ENCODE measurements at places on chromosomes 2 and 18.

DNA sequence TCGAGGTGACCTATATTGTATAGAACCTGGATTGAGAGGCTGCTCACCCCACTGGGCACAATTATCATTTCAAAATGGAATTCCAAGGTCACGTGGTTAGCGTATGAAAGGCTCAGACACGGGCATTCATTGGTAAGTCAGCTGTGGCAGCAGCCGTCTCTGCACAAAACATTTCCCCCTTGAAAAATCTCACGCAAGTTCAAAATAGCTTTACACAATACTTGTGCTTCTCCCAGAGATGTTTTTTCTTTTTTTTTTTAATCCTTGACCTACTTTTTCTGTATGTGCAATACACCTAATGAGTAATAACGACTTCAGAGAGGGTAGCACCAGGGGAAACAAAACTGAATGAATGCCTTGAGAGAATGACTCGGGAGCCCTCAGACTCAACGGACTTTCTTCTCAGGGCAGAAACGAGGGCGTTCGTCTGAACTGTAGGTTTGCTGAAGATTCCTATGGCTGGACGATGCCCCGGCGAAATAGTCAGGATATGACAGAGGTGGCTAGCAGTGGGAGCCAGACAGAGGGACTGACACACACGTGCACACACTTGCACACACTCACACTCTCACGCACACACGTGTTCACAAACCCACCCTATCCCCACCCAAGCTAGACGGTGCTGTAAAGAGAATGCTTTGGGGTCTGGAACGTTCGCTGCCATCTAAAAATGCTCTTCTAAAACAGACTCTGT, 77.8 kb downstream of the PDCL3 start:
- peak; percentile 36 for DNase-seq

GRCh38 chr2:240794178-240794721, 25.8 kb downstream of the KIF1A start:
- DNase-seq: no peak

DNA sequence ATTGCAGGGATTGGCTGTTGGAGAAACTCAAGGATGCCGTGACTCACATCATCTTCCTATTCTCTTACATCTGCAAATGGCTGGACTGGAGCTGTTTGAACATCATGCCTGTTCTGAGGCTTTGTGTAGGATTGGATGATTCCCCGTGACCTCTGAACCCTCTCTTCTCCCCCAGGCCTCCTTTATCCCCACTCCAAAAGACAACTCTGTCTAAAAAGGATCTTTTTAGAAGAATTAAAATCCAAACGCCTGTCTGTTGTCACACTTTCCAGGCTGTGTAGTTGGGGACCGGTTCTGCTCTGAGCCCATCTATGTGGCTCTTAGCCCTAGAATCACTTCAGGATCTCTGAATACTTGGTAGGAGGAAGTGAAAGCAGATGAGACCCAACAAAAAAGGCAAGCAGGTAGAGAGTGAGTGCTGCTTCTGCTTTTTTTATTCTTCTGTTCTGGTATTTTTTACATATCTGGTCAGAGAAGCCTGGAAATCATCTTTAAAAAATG, 565 bp downstream of the SP140 start:
- no peak for DNase-seq

- DNase-seq: no peak
Measured at GRCh38 chr2:142714600-142714999, 162.9 kb upstream of the KYNU start.

DNA sequence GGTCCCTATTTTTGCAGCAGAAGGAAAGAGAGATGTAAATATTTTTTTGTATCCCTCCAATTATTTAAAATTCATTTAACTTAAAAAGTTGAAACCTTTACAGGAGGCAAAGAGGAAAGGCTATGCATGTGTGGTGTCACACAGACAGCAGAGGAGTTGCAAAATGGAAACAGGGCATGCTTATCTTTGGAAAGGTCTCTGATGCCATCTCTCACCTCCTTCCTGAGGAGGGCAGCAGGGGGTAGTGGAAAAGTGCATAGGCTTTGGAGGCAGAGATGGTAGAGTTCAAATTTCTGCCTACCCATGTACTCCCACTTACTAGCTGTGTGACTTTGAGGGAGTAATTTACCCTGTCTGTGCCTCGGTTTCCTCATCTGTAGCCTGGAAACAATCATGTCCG, 99.6 kb upstream of the MCFD2 start:
- DNase-seq: no peak

DNA sequence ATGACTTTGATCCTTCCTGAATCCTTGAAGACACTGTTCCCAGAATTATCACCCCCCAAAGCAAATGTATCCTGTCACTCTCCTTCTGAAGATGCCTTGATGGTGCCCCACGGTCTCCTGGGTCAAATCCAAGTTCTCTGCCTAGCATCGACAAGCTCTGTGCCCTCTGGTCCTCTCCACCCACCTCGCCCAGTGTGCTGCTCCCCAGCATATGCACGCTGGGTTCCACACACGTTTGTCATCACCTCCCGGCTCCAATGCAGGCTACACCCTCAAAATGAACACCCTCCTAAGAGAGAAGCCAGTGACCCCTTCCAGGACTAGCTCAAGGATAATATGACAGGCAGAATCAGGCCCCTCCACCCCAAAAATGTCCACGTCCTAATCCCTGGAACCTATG, 39.5 kb upstream of the CREG2 start:
- DNase-seq: no peak

DNA sequence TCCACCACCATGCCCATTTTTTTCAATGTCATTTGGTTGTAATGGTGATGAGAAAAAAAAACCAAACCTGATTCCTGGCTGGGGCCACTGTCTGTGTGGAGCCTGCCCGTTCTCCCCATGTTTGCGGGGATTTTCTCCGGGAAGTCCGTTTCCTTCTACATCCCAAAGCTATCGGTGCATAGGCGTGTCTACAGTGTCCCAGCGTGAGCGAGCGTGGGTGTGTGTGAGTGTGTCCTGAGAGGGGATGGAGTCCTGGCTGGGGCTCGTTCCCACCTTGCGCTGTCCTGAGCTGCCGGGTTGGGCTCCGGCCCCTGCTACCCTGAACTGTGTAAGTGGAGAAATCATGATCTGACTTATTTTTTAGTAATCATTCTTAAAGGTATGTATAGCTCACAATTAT, 7.3 kb upstream of the ZAP70 start:
- no peak for DNase-seq

- no peak for DNase-seq
Measured at GRCh38 chr2:177916342-177916741, 156.2 kb downstream of the PDE11A start.

DNA sequence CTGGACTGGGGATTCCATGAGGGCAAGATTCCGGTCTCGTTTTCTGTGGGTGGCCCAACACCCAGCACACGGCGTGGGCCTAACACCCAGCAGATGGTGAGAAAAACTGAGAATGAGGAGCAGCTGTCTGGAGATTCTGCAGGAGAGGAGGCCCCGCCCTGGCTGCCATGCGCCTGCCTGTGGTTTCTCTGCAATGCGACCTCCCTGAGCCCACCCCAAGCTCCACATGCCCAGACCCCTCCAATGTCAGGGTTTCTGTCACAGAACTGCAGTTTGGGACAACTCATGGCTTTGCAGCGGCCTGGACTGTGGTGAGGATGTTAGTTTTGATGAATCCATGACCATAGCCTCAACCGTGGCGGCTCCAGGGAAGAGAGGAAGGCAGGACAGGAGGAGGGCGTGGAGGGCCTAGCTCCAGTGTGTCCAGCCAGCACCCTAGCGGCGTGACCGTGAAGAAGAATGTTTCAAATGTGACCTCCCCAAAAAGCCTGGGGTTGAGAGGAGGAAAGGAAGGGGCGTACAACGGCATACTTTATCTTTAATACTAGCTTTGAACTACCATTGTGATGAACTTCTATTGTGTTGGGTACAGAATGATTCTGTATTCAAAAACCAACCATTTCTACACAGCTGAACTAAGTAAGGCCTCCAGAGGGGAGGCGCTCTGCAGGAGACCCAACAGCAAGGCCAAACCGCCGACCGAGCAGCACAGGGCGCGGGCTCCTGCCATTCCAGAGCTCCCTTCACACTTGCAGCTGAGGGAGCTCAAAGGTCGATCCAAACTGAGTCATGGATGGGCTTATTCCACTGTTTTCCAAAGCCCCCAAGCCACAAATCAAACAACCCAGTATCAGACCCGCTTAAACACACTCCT, 3.4 kb downstream of the PXDN start:
- no peak for DNase-seq

DNA sequence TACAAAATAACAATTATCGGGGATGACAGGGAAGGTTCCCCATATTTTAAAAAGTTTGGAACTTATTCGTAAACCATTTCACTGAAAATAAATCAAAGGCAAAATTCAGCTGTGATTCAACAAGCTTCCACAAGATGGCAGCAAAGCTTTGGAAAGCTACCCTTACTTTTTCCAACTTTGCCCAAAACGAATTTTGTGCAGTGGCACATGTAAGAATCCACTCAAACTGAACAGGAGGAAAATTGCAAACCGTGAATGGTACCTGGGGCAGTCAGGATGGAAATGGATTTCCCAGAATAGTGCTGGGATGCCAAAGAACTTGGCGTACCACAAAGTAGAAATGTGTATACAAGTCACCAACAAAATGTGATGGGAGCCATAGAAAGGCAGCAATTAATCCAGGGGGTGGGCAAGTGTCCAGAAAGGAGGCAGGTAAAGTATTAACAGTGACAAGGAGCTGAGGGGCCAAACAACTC, 10.7 kb downstream of the RPL31 start:
- peak; percentile 31 for DNase-seq

DNA sequence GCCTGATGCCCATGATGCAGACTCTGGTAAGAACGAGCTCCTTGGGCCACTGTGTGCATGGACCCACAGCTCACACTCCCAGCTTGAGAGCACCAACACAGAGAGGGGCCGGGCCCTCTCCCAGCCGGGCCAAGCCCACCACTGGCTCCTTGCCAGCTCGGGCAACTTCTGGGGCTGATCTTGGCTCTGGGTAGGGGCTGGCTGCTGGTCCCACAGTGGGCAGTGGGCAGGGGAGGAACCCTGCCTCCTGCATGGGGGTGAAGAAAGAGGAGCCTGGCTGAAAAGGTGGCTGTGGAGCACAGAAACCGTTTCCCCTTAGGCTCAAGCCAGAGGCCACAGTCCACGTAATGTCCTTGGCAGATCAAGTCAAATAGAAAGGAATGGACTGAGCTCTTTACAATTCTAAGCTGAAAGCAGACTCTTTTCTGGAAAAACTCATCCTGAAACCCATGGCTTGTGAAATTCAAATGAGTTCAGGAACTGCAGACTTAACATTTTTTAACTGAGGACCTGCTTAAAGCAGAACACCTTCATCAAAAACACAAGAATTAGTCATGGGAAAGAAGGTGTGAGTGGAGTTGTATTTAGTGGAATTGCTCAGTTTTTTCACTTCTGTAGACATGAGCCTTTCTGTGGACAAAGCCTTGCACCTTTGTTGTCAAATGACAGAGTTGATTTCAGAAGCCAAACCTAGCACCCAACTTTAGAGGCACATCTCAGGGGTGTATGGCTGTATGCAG, 104.9 kb downstream of the STPG4 start:
- DNase-seq: no peak

GRCh38 chr2:235238537-235238936, 255.3 kb upstream of the AGAP1 start:
- peak; percentile 53 for DNase-seq

DNA sequence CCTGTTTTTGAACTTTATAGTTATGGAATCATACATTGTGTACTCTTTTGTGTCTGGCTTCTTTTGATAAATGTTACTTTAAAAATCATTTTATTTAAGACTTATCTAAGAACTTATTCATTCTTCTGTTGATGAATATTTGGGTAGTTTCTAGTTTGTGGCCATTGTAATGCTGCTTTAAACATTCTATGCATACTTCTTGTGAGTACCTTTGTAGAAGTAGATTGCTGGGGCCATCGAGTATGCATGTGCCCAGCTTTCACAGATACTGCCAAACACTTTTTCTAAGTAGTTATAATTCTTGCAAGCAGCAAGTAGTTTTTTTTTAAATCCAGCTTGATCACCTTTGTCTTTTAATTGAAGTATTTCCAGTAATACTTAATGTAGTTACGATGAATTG, 11.1 kb downstream of the CD302 start:
- DNase-seq: no peak

- peak; percentile 13 for DNase-seq
Measured at GRCh38 chr2:220455351-220455990, 828.0 kb downstream of the SLC4A3 start.

- no peak for DNase-seq
Measured at GRCh38 chr18:56157541-56157940, 480.9 kb downstream of the TXNL1 start.

- no peak for DNase-seq
Measured at GRCh38 chr18:26470011-26470637, 78.2 kb downstream of the KCTD1 start.

GRCh38 chr18:63312019-63312409, 7.6 kb downstream of the BCL2 start:
- no peak for DNase-seq

GRCh38 chr2:205802941-205803340, 120.6 kb downstream of the NRP2 start:
- DNase-seq: no peak

DNA sequence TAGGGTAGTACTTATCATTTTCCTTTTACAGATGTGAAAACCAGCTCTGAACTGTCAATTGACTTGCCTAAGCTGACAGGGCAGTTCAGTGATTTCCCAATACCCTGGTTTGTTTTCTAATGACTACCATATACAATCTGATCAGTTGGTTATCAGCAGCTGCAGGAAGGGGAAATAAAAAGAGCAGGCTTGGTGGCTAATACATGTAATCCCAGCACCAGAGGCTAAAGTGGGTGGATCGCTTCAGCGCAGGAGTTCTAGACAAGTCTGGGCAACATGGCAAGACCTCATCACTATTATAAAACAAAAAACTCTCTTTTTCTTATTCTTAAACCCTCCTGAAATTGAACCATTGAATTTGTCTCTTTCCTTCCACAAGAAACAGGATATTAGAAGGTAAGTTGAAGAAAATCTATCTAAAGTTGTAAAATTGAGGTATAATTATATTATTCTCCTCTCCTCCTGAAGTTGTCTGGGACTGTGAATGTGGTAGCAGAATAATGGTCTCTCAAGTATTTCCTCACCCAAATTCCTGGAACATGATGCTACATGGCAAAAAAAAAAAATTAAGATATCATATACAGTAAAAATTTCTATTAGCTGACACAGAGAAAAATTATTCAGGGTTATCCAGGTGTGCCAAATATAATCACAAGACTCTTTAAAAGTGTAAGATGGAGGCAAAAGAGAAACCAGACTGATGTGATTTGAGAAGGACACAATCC, 1441.6 kb downstream of the SUCLG1 start:
- peak; percentile 15 for DNase-seq

- no peak for DNase-seq
Measured at GRCh38 chr18:2103299-2103698, 468.0 kb downstream of the METTL4 start.

DNA sequence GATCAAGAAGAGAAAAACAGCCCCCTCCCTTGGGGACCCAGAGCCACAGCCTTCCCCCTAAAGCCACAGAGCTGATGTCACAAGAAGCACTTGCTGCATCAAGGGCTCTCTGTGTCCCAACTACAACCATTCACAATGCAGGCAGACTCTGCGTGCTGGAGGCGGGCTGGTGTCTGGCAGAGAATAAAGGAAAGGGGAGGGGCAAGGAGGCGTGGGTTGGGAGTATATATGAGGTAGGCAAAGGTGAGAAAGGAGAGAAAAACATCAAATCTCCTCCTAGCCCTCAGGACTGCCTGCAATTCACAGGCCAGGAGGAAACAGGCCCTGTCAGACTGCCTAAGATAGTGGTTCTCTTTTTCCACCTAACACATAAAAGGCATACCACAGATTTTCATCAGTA, 48.8 kb upstream of the IHH start:
- no peak for DNase-seq

GRCh38 chr2:26584656-26585055, 56.5 kb downstream of the CIB4 start:
- no peak for DNase-seq

- DNase-seq: no peak
Measured at GRCh38 chr18:13291745-13292447, 73.3 kb downstream of the LDLRAD4 start.

Measured in iris pigment epithelial cell (primary cell).